Activated CD8-positive, alpha-beta memory T cell treated with anti-CD3 and anti-CD28 coated beads for 4 hours (primary cell): ENCODE measurements at places on chromosomes 11 and 22.

GRCh38 chr22:42086051-42086450 is 4.5 kb downstream of the NDUFA6 start:
- DNase-seq = no peak

GRCh38 chr11:78982473-78982872 is 407.8 kb upstream of the NARS2 start:
- no peak for DNase-seq

DNA sequence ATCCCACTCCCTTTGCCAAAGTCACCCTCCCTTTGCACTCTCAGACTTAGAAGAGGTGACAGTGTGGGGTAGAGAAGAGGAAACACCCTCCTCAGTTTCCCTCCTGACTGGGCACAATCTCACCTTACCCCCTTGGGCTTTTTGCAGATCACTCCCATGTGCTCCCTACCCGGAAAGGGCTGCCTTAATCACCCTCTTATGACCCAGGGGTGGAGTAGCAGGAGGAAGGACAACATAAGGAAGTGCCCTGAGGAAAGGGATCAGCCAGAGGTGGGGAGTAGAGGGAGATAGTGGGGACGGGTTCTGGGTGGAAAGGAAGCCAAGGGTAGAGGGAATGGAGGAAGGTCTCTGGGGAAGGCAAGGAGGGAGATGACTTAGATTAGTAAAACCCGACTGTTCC is 52.0 kb downstream of the NRXN2 start:
- DNase-seq = no peak

DNA sequence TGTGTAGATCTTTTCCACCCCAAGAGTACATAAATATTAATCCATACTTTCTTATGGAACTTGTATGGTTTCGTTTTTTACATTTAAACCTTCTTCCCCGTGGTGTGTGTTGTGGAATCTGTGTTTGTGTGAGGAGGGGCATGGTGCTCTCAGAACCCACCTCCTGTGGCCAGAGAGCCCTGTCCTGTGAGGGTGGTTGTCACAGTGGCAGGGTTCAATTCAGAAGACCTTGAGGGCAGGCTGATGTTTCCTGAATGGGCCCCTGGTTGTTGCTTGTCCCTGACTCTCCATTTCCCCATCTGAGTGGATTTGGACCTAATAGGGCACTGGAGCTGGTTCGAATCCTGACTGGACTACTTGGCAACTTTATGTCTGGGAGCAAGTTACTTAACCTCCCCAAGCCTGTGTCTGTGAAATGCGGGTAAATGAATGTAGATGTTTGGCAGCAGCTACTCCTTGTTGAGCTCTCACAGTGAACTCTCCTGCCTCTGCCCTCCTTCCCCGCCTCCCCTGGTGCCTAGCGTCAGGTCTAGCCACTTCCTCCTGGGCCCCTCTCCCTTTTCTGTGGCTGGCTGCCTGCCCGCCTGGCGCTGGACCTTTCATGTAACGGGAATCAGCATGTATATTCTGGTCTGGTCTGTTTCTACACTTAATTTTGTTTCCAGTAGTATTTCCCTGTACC is 7.3 kb downstream of the NEAT1 start:
- DNase-seq = no peak

GRCh38 chr11:82930229-82930628 is 28.7 kb downstream of the DDIAS start:
- no peak for DNase-seq

GRCh38 chr11:77801477-77801876 is 19.0 kb downstream of the RSF1 start:
- DNase-seq = no peak

DNA sequence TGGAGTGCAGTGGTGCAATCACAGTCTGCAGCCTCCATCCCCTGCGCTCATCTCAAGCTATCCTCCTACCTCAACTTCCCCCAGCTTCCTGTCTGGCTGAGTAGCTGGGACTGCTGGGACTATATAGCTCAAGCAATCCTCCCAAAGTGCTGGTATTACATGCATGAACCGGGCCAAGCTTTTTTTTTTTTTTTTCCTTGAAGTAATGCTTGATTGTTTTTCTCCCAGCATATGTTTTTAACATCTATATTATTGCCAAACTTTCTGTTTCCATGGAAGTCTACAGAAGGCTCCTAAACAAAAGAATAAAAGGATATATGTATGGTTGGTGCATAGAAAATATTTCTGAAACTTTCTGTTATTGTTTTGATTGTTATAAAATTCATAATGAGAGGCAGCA is 853.6 kb downstream of the KCNA4 start:
- no peak for DNase-seq

DNA sequence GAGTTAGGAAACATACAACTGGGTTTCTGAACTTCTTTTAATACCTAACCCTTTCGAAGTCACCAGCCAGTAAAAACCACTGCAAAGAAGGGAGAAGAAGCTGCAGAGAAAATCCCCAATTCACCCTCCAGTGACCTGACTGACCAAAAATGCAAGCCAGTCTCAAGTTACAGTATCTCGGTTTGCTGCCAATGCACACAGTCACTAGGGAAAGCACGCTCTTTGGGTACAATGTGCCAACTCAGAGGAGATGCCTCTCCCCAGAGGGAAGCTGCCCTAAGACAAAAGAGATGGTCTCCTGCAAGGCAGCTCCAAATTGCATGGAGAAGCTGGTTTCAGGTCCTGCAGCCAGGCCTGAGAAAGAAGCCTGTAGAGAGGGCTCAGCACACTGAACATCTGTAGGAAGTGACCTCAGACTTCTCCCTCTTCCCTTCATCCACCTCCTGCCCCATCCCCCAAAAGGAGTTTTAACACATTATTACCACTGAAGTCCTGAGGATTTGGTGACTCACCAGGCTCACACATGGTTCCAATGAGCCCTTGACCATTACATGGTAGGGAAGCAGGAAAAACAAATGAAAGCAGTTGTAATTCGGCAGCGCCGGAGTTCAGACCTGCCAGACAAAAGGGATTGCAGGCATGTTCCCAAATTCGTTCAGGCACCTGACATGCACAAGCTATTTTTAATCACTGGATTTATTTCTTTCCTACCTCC is 90.1 kb downstream of the ETS1 start:
- no peak for DNase-seq

DNA sequence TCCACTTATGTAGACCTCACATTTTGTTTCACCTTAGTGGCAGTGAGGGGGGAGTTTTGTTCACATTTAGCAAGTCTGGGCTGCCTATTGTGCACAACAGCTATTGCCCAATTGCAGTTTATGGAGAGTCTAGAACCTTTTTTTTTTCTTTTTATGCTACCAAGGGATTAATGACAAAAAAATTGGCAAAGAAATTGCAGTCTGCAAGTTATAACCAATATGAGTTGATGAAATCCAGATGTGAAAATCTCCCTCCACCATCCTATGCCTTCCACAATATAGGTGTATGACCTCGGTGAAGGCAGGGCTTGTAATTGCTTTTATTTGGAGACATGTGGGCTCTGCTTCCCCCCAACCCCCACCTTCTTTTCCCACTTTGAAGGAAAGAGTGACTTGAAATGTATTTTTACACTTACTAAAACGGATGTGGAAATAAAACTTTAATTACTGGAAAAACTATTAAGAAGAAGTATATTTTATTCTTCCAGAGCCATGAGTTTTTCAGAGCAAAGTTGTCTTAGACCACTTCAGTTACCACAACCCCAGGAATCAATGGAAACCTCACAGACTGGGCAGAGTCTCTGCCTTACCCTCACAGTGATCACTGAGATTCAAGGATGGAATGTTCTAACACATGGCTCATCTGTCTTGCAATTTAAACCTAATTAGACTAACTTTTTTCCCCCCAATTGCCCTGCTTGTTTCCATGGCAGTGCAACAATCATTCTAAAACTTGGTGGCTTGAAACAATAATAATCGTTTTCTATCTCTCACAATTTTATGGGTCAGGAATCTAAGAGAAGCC is 120.8 kb upstream of the SLC5A12 start:
- DNase-seq = no peak

GRCh38 chr11:15141381-15141780 is 26.7 kb downstream of the INSC start:
- no peak for DNase-seq

DNA sequence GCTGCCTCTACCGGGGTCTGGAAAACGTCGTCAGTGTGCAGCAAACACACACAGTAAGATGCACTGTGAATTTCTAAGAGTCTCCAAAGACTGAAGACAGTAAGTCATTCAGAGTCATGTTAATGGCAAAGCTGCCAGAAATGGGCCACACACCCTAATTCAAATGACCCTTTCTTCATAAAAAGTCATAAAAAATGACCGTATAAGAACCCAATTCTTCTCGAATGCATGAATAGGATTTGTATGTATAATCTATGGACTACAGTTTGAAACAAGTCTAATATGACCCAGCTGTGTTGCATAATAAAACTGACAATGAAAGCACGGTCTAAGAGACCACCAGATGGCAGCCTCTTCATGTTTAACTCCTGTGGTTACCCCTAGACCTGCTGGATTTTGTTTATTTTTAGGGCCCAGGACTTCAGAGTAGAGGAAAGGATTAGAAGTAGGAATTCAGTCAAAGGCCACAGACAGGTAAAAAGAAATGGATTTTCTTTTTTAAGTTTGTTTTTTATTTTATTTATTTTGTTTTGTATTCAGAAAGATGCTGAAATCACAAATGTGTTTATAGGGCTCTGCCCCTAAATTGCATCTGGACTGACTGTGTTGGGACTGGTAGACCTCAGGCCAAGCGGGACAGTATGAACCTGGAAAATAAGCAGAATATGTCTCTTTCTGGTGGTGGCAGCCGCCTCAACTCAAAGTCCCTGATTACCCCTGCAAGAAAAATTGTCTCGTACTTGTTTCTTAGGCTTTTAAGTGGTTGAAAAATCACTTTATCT is 32.1 kb upstream of the SLC5A12 start:
- DNase-seq = no peak

DNA sequence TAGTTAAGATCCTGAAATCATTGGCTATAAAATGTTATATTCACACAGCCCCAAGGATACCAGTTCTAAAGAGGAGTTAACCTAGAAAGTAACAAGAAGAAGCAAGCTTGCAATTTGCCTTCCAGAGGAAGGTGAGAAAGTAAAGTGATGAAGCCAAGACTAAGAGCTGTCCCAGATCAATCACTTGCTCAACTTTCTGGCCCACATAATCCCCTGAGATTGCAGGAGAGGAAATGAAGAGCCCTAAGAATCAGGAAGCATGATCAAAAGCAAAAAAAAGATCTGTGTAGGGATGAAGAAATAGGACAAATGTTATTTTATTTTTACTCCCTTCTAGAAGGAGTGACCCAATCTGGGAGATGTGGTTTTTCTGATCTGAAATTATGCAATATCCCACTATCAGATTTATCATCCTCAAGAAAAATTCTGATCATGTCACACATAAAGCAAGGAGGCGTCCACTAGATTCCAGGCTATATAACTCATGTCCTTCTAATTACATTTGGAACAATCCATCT is 180.3 kb upstream of the GUCY1A2 start:
- no peak for DNase-seq

DNA sequence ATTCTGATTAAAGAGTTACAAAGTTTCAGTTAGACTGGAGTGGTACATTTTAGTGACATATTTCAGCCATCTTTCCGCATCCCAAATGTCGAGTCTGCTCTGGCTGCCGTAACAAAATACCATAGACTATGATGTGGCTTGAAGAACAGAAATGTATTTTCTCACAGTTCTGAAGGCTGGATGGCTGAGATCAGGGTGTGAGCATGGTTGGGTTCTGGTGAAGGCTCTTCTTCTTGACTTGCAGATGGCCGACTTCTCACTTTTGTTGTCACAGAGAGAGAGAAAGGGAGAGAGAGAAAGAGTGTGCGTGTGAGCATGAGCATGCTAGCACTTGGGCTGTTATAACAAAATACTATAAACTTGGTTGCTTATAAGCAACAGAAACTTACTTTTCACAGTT is 335.4 kb upstream of the RAG2 start:
- DNase-seq = no peak

DNA sequence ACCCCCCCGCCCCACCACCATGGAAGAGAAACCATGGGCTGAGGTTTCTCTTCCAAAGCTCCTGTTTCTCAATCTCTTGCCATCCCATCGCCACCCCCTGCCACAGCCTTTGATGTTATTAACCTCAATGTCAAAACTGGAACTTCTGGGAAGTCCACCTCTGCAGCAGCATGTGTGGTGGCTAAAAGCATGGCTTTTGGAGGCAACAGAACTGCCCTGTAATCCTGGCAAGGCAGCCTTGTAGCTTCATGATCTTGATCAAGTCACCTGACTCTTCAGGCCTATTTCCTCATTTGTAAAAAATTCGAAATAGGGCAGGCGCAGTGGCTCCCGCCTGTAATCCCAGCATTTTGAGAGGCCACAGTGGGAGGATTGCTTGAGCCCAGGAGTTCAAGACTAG is 3.5 kb upstream of the COX8A start:
- DNase-seq = no peak

- DNase-seq = no peak
Observed at GRCh38 chr11:82818409-82819043, 81.7 kb downstream of the PRCP start.

DNA sequence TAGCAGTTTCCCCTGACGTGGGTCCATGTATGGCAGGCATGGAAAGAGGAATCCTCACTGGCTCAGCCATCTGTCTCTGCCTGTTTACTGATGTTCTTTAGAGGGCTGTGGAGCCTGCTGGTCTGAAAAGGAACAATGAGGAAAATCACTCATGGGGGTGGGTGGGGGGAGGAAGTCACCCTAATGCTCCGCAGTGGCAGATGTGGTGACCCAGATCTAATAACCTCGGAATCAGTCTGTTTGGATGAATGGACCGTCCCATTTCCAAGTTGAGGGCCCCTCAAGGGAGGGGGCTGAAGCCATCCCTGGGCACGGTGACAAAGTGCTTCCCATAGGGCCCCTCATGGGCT is 4.4 kb downstream of the BCR start:
- DNase-seq = no peak

- no peak for DNase-seq
Observed at GRCh38 chr11:117020869-117021564, 77.2 kb downstream of the SIK3 start.

GRCh38 chr11:7422544-7423331 is 62.6 kb upstream of the OLFML1 start:
- DNase-seq = no peak

DNA sequence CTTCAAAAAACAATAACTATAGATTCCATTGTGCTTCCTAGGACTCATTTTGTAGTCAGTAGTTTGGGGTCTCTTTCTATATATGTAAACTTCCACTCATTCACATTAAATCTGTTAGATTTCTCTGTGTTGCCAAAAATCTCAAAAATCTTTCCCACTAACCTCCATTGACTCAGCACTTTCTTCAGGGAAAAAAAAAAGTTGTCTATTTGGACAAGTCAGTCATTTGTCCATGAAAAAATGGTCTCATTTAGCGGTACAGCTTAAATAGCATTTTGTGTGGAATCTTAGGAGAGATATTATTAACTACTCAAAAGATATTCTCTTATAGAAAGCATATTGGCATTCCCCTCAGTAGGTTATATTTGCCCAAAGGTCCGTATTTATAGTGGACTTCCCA is 81.9 kb downstream of the PPP2R1B start:
- no peak for DNase-seq

GRCh38 chr22:43300891-43301676 is 42.1 kb downstream of the SCUBE1 start:
- DNase-seq = no peak

DNA sequence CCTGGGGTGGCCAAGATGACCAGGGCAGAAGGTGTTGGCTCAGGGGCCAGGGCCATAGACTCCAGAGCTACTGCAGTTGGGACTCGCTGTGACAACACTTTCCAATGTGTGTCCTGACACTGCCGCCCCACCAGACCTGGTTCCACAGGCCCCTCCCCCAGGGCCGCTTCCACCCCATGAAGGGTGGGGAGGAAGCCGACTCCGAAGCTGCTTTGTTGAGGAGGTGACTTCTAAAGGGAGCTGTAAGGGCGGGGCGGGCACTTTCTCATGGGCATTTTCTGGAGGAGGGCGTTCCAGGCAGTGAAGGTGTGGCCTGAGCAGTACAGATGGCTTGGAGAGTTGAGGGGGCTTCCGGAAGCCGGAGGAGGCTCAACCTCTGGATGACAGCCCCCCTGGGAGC is 6.3 kb downstream of the FGF3 start:
- DNase-seq = no peak
